Activated CD4-positive, alpha-beta T cell treated with anti-CD3 and anti-CD28 coated beads, Interleukin-2, amount 10 ng/mL, durations not matched to agents 24 days and 14 days (primary cell): ENCODE measurements at places on chromosomes 16 and 17. TPM values are rescaled to one million over a fixed set of nuclear protein-coding genes. Genes with fewer than 3 reads are reported as not detected.
A peak's percentile ranks its signal among the peaks of the same experiment; 100 is the strongest.

GRCh38 chr17:34542700-34543336 is 36.6 kb upstream of the TMEM132E start:
- H3K36me3 ChIP-seq = no peaks in the 10 kb centered on the region
- peak; percentile 86 for DNase-seq
- H3K27me3 ChIP-seq = peaks cover 32% of the 10 kb centered on the region
- H3K4me1 ChIP-seq = no peaks in the 10 kb centered on the region
- no peak overlapping the region for H3K27ac ChIP-seq

Gene PRSS22
- not detected in 2 replicates for total RNA-seq

GRCh38 chr17:81151278-81151677 is 14.0 kb upstream of the PVALEF start:
- no peak for DNase-seq
- H3K4me3 ChIP-seq = no peak overlapping the region
- no peaks in the 10 kb centered on the region for H3K4me1 ChIP-seq
- H3K36me3 ChIP-seq = no peaks in the 10 kb centered on the region
- no peak overlapping the region for H3K27ac ChIP-seq
- peaks cover 2% of the 10 kb centered on the region for H3K27me3 ChIP-seq

DNA sequence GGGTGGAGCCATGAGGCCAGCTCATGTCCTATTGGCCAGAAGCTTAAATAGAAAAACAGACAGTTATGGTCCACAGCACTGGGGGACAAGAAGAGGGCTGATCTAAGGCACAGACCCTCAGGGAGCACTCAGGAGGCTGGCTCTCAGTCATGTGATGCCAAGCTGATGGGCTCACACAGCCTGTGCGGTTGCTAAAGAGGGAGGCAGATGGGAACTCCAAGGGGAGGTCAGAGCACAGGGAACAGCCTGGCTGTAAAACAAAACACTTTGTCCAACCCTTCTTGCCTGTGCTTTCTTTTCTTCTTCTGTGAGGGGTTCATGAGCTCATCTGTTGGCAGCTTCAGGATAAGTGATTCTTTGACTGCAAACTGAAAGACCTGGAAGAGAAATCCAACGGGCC is 27.2 kb downstream of the CNTNAP1 start:
- H3K4me3 ChIP-seq = no peak overlapping the region
- H3K36me3 ChIP-seq = peaks cover 77% of the 10 kb centered on the region
- H3K27ac ChIP-seq = no peak overlapping the region

Gene CCL16
- total RNA-seq = not detected in 2 replicates

- peaks cover 19% of the 10 kb centered on the region for H3K36me3 ChIP-seq
- no peak overlapping the region for H3K4me3 ChIP-seq
- DNase-seq = no peak
Observed at GRCh38 chr16:88653101-88653500, 2.2 kb upstream of the CYBA start.

DNA sequence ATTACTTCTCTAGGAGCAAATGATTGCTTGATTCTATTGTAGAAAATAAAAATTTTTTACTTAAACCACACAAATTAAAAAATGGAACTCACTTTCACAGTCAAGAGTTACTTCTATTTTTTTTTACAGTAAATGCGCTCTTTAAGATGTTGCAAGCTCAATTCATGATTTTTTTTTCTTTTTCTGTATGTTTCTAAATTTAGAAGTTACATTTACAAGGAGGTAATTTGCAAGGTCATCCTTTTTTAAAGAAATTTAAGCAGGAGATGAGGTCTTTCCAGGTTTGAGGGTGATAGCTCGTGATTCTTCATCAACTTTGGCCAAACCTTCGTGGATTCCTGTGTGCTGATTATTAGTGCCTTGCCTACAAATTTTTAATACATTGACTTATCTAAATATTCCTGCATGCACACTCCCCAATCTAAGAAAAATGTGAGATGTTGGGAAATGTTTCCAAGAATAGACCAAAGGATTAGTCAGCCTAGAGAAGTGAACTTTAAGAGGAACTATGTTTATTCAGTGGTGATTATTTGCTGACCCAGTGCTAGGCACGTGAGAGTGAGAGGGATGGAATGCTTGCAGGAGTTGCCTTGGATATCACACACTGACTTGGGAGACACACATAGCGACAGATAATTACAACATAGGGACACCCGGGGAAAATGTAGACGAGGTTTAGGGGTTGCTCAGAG is 429.8 kb downstream of the MAF start:
- H3K27ac ChIP-seq = no peak overlapping the region
- no peaks in the 10 kb centered on the region for H3K27me3 ChIP-seq
- no peak for DNase-seq
- peaks cover 12% of the 10 kb centered on the region for H3K4me1 ChIP-seq

DNA sequence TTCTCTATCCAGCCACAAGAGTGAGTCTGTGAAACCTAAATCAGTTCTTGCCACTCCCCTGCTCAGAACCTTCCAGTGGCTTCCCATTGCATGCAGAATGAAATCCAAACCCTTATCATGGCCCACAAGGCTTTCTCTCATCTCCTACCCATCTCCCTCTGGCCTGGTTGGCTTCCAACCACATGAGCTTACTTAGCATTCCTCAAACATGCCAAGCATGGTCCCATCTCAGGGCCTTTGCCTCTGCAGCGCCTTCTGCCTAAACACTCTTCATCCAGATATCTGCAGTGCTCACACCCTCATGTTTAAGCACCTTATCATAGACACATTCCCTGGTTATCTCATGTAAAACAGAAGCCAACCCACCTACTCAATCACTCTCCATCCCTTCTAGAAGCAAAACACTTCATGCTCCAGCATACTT is 15.5 kb downstream of the TK2 start:
- H3K27me3 ChIP-seq = no peaks in the 10 kb centered on the region
- no peak for DNase-seq
- peaks cover 40% of the 10 kb centered on the region for H3K36me3 ChIP-seq
- no peak overlapping the region for H3K4me3 ChIP-seq
- no peak overlapping the region for H3K27ac ChIP-seq

- H3K36me3 ChIP-seq = no peaks in the 10 kb centered on the region
- peaks cover 62% of the 10 kb centered on the region for H3K27me3 ChIP-seq
- no peak overlapping the region for H3K4me3 ChIP-seq
- DNase-seq = no peak
- no peak overlapping the region for H3K27ac ChIP-seq
Observed at GRCh38 chr17:8632061-8632460, 1.5 kb upstream of the MYH10 start.

Gene SNRNP25
- total RNA-seq = 97.7 and 99.9 TPM in 2 replicates

DNA sequence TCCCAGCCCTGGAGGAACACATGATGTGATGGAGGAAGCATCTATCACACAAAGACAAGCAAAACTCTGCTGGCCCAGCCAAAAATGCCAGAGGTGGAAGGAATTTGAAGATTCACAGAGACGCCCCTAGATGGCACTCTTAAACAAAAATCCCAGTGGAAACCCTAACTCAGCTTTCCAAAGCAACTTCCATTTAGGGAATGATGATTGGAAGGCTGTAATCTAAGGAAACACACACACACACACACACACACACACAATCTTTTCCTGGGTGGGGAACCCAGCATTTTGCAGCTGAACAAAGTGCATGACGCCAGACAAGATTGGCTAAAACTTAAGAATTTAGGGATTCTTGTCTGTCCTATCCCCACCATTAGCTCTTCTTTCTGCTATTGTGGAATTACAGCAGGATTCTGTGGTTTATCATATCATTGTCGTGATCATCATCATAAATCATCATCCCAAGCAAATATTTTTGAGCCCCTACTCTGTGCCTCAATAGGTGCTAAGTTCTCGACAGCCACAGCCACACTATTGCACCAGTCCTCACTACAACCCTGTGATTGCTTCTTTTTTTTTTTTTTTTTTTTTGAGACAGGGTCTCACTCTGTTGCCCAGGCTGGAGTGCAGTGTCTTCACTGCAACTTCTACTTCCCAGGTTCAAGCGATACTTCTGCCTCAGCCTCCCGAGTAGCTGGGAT is 1.6 kb upstream of the LDAF1 start:
- no peak overlapping the region for H3K27ac ChIP-seq
- H3K27me3 ChIP-seq = no peaks in the 10 kb centered on the region
- peaks cover 9% of the 10 kb centered on the region for H3K36me3 ChIP-seq

DNA sequence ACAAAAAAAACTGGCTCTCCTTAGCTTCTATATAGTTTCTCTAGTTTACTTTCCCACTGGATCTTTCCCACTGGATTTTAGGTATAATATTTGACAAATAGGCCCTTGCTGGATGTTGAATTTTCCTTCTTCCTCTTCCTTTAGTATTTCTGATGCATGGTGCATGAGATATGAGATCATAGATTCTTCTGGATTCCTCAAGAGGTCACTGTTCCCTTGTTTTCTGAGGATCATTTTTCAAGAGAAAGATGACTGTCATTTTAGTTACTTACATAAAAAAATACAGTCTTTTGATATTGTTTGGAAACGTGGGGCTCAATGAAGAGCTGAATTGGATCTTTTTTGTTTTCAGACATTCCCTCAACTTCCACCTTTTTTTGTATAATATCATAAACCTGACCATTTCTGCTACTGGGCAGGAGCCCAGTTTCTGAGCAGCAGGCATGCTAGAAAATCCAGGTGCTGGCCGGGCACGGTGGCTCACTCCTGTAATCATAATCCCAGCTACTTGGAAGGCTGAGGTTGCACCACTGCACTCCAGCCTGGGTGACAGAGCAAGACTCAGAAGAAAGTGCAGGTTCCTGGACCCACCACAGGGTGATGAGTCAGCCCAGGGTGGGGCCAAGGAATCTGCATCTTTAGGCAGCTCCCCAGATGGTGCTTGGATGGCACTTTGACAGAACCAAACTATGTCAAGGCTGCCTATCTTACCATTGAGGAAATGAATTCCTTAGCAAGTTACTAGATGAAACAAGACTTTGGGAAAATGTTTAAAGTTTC is 70.3 kb downstream of the SDR42E1 start:
- no peak for DNase-seq
- no peaks in the 10 kb centered on the region for H3K27me3 ChIP-seq
- H3K36me3 ChIP-seq = no peaks in the 10 kb centered on the region
- no peak overlapping the region for H3K27ac ChIP-seq

Gene PLEKHM1
- total RNA-seq = 34.3 and 37.0 TPM in 2 replicates

Gene EVI2B
- total RNA-seq = 16.6 and 18.7 TPM in 2 replicates

DNA sequence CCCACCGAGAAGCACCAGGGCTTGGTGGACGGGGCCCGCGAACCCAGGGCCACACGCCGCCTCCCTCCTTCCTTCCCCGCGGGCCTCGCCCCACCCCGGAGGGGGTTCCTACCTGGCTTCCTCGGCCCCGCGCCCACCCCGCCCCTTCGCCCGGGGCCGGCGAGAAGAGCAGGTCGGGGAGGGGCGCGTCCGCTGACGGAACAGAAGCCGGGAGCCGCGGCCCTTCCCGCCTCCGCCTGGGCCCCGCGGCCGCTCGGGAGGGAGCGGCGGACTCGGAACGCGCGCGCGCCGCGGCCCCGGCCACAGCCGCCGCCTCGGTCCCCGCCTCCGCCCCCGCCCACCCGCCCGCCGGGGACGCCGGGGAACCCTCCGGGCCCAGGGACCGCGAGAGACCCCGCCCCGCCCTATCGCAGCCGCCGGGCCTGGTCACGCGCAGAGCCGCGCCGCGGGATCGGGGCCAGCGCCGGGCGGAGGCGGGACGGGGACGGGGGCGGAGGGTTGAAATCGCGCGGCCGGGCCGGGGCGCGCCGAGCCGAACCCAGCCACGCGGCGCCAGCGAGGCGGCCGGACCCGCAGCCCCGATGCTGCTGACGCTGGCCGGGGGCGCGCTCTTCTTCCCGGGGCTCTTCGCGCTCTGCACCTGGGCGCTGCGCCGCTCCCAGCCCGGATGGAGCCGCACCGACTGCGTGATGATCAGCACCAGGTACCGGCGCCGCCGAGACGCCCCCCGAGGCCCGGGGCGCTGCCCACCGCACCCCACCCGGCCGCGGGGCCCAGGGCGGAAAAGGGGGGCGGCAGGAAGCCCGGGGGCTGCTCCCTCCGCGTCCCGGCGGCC is at the start of gene TLCD3A:
Gene TLCD3A (plus strand): TSS at position 530 of the 835 bp plus-strand sequence. CDS start 52 bp downstream, at position 582.
- H3K4me1 ChIP-seq = peaks cover 22% of the 10 kb centered on the region
- H3K27ac ChIP-seq = peak within 1 kb of the TSS; percentile 94
- peaks cover 37% of the 10 kb centered on the region for H3K36me3 ChIP-seq

- no peaks in the 10 kb centered on the region for H3K27me3 ChIP-seq
- H3K27ac ChIP-seq = no peak overlapping the region
- H3K4me3 ChIP-seq = no peak overlapping the region
Observed at GRCh38 chr16:67731753-67732095, 12.6 kb upstream of the GFOD2 start.

- H3K4me3 ChIP-seq = no peak overlapping the region
- no peaks in the 10 kb centered on the region for H3K4me1 ChIP-seq
- H3K27ac ChIP-seq = no peak overlapping the region
- H3K36me3 ChIP-seq = no peaks in the 10 kb centered on the region
Observed at GRCh38 chr17:40796846-40797245, 2.9 kb downstream of the KRT28 start.

- no peak overlapping the region for H3K27ac ChIP-seq
- H3K4me3 ChIP-seq = no peak overlapping the region
- no peak for DNase-seq
- H3K27me3 ChIP-seq = peaks cover under 1% of the 10 kb centered on the region
- H3K4me1 ChIP-seq = peaks cover 5% of the 10 kb centered on the region
Observed at GRCh38 chr17:64358261-64358788, 32.3 kb downstream of the PECAM1 start.

Gene CAPNS2
- total RNA-seq = not detected in 2 replicates

Gene RAPGEFL1
- total RNA-seq = 11.5 and 11.9 TPM in 2 replicates

- peaks cover 48% of the 10 kb centered on the region for H3K4me1 ChIP-seq
- H3K27me3 ChIP-seq = no peaks in the 10 kb centered on the region
- peaks cover 44% of the 10 kb centered on the region for H3K36me3 ChIP-seq
- no peak for DNase-seq
Observed at GRCh38 chr17:78391051-78391431, 12.6 kb downstream of the PGS1 start.

DNA sequence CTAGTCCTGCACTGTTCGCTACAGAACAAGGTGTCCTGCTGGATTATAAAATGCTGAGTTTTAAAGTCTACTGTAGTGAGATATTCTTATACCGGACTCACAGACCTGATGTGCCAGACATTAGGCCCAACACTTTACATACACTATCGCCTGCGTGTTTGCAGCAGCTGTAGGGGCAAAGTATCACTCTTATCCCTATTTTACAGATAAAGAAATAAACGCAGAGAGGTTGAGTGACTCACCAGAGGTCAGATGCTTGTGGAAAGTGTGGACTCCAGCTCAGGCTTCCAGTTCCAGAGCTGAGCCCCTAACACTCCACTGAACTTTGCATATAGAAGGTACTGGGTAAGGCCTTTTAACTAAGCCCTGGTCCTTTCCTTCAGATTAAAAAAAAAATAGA is 47.4 kb downstream of the PLXDC1 start:
- no peak overlapping the region for H3K4me3 ChIP-seq
- H3K4me1 ChIP-seq = peaks cover 2% of the 10 kb centered on the region
- no peaks in the 10 kb centered on the region for H3K36me3 ChIP-seq
- peaks cover 2% of the 10 kb centered on the region for H3K27me3 ChIP-seq
- DNase-seq = no peak
- H3K27ac ChIP-seq = no peak overlapping the region

- peaks cover 21% of the 10 kb centered on the region for H3K36me3 ChIP-seq
- H3K4me1 ChIP-seq = peaks cover 22% of the 10 kb centered on the region
- peak; percentile 68 for DNase-seq
- H3K27me3 ChIP-seq = peaks cover 10% of the 10 kb centered on the region
- H3K4me3 ChIP-seq = no peak overlapping the region
Observed at GRCh38 chr17:79835953-79836509, 3.2 kb downstream of the CBX4 start.
